Activated T-helper 1 cell treated with Interleukin-2 at 50 U/mL for 16 hours (primary cell): ENCODE measurements at places on chromosomes 5 and 9.

DNA sequence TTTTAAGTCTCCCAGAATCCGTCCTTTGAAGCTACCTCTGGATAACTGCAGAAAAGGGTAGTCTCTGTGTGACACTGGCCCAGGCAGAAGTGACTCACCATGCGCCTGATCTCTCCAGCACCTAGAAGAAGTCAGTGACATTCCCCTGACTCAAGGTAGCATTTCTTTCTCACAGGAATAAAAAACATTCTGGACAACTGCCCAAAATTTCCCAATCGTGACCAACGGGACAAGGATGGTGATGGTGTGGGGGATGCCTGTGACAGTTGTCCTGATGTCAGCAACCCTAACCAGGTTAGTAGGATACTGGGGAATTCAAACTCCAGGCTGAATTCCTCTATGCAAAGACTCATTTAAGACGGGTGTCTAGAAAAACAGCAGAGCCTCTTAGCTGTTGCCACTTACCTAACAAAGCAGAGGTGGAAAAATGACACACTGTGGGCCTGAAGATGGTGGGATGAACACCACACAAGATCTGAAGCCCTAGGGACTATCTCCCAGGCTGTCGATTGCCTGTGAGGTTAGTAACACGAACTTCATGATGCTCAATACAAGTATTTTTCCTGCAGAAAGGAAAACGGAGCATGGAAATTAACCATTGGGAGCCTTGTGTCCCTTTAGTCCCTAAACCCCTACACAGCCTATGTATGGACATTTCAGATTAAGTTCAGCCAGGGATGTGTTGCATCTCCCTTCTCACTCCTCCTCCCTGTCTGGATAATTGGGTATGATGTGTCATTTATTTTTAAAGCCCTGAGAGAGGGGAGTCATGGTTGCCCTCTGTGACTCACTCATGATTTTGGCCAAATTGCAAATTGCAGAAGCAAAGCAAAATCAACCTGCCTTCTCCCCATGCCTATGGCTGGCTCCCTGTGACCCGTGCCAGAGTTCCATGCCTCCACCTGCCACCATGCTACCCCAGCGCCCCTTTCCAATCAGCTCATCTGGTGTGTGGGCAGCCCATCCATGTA lies 37.2 kb downstream of the THBS4 start:
- DNase-seq: no peak

- DNase-seq: no peak
Measured at GRCh38 chr5:163548649-163549048, 43.2 kb downstream of the MAT2B start.

DNA sequence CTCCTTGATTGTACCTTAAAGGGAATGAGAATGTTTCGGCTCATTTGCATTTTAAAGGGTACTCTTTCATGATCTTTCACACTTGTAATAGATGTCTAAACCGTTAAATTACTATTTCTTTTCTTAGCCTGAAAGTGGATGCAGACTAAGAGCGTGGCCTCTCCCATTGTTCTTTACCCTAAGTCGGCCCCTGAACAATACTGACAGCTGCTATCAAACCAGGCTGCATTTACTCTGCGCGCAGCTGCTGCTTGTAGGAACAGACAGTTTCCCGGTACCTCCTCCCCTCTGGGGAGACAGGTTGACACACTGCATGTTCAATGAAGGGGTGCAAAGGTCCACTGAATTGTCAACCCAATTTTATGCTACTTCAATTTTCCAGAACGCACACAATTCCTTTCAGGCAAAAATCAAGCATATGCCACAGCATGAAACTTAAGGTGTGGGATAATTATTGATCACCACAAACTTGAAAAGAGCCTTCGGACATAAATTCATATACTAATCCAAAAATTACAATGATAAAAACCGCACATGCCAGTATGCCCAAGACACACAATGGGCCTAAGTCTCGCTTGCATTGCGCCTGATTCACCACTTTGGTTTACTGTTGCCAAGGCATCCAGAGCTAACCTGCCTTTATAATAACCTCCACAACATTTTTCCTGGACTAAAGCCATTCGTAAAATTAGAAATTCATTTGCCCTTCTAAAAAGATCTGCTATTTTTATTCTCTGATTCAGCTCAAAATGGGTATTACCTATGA lies 39.7 kb downstream of the TLE1 start:
- DNase-seq: no peak

- DNase-seq: no peak
Measured at GRCh38 chr5:1324719-1325190, 20.1 kb downstream of the CLPTM1L start.

DNA sequence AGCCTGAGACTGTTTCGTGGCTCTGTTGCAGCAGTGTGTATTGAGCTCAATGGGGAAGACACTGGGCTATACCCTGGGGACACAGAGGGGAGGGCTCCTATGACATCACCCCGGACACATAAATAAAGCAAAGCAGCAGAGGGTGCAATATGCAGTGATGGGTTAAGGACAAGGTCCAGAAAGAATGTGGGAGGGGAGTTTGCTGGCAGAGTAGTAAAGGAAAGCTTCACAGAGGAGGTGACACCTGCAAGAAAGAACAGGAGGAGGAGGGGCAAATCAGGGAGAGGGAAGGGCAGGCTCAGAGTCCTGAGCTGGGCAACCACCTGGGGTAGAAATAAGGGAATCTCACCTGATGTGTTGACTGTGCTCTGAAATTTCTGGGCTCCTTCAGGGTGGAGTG lies 35.3 kb upstream of the CDKN2AIPNL start:
- no peak for DNase-seq

- DNase-seq: no peak
Measured at GRCh38 chr9:16885931-16886330, 15.5 kb upstream of the BNC2 start.

DNA sequence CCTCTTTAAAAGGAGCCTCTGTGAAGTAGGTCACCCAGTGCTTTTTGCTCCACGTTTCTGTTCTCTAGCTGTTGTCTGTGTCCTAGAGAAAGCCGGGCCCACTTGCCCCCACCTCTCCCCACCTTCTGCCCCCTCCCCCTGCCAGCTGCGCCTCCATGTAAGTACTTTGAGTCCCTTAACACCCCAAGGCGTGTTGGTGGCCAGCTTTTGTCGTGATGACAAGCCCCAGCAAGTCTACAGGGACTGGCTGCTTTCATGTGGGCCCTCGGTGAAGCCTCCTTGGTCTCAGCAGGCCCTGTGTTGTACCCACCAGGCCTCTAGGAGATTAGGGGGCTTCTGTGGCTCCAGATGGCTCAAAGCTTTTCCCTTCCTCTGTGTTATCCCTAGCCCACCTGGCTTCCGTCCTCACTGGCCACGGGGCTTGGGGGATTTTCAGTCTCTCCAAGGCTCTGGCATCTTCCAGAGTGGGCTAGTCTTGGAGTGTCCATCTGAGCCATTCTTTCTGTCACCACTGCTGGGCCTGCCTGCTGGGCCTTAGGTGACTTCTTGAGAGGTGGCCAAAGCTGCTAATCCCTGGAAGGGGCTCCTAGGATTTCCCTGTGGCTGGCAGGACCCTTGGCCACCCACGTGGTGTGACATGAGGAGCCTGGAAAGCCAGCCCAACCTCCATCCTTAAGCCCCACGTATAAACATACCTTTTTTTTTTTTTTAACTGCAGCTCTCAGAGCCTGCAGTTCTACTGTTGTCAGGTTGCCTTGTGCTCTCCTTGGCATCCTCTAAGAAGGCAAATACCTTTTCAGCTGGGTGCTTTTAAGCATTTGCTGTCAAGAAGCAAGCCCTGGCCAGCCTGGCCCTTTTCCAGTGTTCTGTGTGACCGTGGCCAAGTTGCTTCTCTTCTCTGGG lies 1.1 kb upstream of the NDST1 start:
- DNase-seq: no peak

DNA sequence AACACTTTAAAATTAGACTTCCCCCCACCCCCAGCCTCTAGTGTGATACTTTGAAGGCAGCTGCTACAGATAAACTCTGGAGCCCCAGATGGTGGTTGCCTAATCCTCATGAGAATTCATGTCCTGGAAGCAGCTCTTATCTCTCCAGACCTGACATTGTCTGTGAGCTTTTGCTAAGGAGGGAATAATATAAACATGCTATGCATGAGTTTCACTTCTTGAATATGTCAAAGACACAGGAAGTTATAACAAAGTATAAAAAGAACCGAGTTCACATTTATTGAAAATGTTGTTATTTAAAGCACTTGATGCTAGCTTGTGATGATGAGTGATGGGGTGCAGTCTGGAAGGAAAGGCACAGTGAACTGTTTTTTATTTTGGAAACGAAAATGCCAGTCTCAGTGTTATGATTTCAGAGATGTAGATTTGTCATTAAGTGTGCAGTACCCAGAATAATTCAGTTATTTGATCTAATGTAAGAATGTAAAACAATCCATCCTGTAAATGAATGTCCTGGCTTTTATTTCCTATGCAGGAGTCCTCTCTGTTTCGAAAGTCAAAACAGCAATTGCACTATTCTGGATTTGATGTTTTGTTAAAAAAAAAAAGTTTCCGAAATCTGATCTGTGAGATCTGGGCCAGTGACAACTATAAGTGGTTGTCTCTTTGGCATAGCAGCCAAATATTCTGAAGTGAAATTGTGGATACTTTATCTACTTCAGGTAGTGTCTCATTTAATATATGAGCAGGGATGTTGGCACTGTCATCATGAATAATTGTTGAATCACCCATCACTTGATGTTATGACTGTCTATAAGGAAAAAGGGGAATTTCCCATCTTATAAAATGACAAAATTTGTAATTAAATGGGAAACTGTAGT lies 77.0 kb downstream of the ZCCHC7 start:
- no peak for DNase-seq

DNA sequence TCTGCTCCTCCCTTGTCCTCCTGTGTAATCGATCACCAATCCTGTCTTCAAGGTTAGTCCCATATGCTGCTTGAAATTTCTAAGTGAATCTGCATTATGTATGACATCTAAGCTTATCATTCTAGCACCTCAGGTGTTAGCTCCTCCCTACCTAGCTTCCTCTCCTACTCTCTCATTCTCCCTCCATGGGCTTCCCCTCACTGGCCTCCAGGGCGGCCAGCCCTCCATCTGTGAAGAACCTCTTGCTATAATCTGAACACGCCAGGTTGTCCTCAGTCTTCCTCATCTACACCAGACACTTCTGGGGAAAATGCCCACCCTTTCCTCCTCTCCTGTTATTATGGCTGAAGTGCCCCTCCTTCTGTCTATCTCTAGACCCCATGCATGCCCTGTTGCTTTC lies 599.3 kb upstream of the KLF4 start:
- DNase-seq: no peak

DNA sequence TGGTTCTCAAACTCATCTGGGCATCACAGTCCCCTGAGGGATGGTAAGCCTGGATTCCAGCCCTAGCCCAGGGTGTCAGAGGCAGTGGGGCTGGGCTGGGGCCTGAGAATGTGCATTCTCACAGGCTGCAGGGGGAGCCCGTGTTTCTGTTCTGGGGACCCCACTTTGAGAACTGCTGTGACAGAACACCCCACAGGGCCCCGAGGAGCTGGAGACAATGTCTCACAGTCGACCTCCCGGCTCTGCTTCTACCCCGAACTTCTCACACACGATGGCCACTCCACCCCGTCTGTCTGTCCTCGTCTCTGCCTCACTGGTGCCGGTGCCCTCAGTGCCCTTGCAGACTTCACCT lies 130.0 kb downstream of the CACNA1B start:
- DNase-seq: no peak

- no peak for DNase-seq
Measured at GRCh38 chr5:96896806-96897205, 20.5 kb downstream of the ERAP2 start.

- no peak for DNase-seq
Measured at GRCh38 chr9:113543296-113543981, 79.9 kb downstream of the RGS3 start.

GRCh38 chr5:135129307-135129706 lies 95.3 kb upstream of the PITX1 start:
- no peak for DNase-seq

DNA sequence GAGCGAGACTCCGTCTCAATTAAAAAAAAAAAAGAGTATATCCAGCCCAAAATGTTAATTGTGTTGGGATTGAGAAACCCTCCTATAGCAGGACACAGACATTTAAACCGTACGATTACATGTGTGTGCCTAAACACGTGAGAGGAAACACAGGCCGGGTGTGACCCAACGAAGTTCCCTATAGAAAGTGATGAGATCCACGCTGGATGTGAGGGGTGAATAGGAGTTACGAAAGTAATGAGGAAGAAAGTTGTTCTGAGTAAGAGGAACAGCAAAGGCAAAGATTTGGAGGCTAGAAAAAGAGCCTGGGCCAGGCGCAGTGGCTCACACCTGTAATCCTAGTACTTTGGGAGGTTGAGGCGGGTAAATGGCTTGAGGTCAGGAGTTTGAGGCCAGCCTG lies 13.6 kb downstream of the NAIF1 start:
- DNase-seq: no peak

DNA sequence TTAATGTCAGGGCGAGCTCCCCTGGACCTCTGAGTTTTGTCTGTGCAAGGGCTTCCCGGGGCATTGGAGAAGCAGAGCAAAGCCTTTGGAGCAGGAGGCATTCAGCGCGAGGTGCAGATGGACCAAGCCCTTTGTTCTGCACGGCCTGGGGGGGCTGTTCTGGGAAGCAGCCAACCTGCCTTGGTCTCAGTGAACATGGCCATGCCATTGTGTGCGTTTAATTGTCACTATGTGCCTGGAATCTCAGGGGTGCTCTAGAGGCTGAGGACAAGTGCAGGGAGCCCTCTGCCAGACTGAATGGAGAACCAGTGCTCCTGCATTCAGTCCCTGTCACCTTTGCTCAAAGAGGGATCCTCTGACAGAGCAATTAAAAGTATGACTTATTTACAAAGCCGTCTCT lies 329.4 kb downstream of the IRX1 start:
- DNase-seq: no peak

- no peak for DNase-seq
Measured at GRCh38 chr9:101716629-101717028, 21.8 kb downstream of the GRIN3A start.

GRCh38 chr9:131274674-131275331 lies 1.5 kb downstream of the FAM78A start:
- no peak for DNase-seq

- no peak for DNase-seq
Measured at GRCh38 chr5:37737326-37738056, 102.3 kb downstream of the GDNF start.

GRCh38 chr5:143495110-143495509 lies 91.6 kb upstream of the NR3C1 start:
- DNase-seq: no peak

GRCh38 chr5:60835554-60835953 lies 8.5 kb downstream of the ELOVL7 start:
- DNase-seq: no peak

- no peak for DNase-seq
Measured at GRCh38 chr9:36193023-36193422, 2.3 kb downstream of the CLTA start.

- DNase-seq: no peak
Measured at GRCh38 chr5:72154076-72154756, 46.9 kb downstream of the MAP1B start.
